ENCODE measurements at places on chromosomes 4 and X. TPM values are rescaled to one million over a fixed set of nuclear protein-coding genes. Genes with fewer than 3 reads are reported as not detected.

The SPON2 gene
- total RNA-seq = 7.4 TPM

The PGAM4 gene
- total RNA-seq = not detected

The C1QTNF7 gene
- not detected for total RNA-seq

The SYN1 gene
- total RNA-seq = not detected

The MAGIX gene
- total RNA-seq = not detected

GRCh38 chrX:105299286-105299685 is 78.8 kb upstream of the TEX13A start:
- H3K4me1 ChIP-seq = no peaks in the 10 kb centered on the region
- no peaks in the 10 kb centered on the region for H3K27me3 ChIP-seq

DNA sequence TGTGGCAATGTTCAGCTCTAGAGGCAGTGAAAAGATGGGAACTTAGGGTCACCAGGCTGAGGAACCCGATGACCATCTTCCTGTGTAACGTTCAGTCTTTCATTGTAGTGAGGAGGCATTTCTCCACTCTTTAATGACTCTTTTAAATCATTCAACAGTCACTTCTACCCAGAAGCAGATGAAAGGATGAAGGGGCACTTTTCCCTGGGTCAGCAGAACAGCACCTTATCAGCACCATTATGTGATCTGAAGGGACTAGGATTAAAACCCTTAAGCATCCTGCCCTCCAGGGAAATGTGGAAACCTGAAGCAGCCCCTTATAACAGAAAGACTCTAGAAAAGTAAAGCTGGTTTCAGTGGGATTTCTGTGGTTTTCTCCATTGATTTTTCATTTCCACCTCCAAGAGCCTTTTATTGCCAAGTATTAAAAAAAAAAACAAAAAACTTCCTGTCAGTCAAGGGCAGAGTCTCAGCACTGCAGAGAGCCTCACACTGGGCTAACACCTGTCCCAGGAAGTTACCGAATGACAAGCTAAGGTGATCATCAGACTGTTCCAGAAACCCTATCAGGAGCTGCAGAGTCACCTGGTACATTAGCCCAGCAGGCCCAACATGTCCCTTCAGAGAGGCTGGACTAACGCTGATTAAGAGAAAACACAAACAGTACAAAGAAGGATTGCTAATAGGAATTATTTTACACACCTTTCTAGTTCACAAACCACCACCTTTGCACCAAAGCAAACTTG is 185.9 kb downstream of the SHROOM3 start:
- no peaks in the 10 kb centered on the region for H3K4me1 ChIP-seq
- no peak for DNase-seq
- no peak overlapping the region for H3K27ac ChIP-seq
- H3K36me3 ChIP-seq = no peaks in the 10 kb centered on the region
- H3K4me3 ChIP-seq = no peak overlapping the region

GRCh38 chr4:8326206-8326605 is 56.7 kb downstream of the HTRA3 start:
- no peak for DNase-seq
- no peak overlapping the region for H3K27ac ChIP-seq
- no peaks in the 10 kb centered on the region for H3K36me3 ChIP-seq
- H3K4me3 ChIP-seq = no peak overlapping the region

DNA sequence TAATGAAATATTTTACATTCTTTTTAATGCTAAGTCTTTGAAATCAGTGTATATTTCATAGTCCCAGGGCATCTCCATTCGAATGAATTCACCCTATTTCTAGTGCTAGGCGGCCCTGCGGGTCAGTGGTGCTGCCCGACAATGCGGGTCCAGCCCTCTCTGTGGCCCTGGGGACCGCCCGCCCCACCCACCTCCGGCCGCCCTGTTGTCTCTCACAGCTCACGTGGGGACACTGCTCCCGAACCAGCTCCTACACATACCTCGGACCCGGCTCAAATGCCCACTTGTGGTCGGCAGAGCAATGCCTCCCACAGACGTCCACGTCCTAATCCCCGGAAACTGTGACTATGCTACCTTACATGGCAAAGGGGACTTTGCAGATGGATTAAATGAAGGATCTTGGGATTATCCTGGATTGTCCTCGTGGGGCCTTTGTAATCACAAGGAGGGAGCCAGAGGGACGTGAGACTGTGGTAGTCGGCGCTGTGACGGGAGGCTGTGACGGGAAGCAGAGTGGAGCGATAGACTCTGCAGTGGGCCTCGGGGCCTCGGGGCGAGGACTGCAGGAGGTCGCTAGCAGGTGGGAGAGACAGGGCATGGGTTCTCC is 92.3 kb upstream of the PSAPL1 start:
- H3K4me3 ChIP-seq = no peak overlapping the region
- H3K27me3 ChIP-seq = no peaks in the 10 kb centered on the region
- H3K4me1 ChIP-seq = no peaks in the 10 kb centered on the region
- no peak for DNase-seq

GRCh38 chrX:17689971-17690409 is 47.3 kb upstream of the SCML1 start:
- no peaks in the 10 kb centered on the region for H3K27me3 ChIP-seq
- peak; percentile 81 for DNase-seq
- H3K27ac ChIP-seq = no peak overlapping the region

- no peaks in the 10 kb centered on the region for H3K4me1 ChIP-seq
- H3K27me3 ChIP-seq = no peaks in the 10 kb centered on the region
- H3K36me3 ChIP-seq = no peaks in the 10 kb centered on the region
- H3K27ac ChIP-seq = no peak overlapping the region
- DNase-seq = no peak
These were observed 480.6 kb downstream of the KCTD8 start for GRCh38 chr4:43968011-43968410.

GRCh38 chr4:78876568-78877320 is 62.5 kb downstream of the PAQR3 start:
- H3K27me3 ChIP-seq = no peaks in the 10 kb centered on the region
- H3K4me1 ChIP-seq = peaks cover 10% of the 10 kb centered on the region
- H3K27ac ChIP-seq = no peak overlapping the region
- H3K4me3 ChIP-seq = no peak overlapping the region

- DNase-seq = no peak
- no peak overlapping the region for H3K27ac ChIP-seq
- H3K4me1 ChIP-seq = no peaks in the 10 kb centered on the region
- H3K4me3 ChIP-seq = no peak overlapping the region
- no peaks in the 10 kb centered on the region for H3K36me3 ChIP-seq
- H3K27me3 ChIP-seq = no peaks in the 10 kb centered on the region
These were observed 14.2 kb downstream of the ADGRA3 start for GRCh38 chr4:22501715-22502095.

DNA sequence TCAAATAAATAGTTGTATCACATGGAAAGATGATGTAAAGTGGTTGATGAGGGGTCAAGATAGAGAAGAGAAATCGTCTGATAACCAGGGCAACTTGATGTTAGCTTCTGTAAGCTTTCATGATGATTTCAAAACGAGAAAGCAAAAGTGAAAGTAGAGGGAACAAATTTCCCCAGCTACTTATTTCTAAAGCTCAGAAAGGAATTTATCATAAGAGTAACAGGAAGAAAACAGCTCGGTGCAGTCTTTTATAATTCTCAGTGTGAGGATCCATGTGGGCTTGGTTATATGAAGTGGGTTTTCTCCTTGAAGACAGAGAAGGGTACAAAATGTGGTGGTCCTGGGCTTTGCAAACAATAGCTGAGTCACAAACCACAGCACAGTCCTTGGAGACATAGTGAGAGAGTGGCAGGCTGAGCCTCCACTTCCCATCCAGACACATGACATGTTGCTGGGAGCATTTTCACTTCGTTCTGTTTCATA is 32.1 kb upstream of the GLRA2 start:
- H3K27ac ChIP-seq = no peak overlapping the region
- DNase-seq = no peak
- H3K27me3 ChIP-seq = no peaks in the 10 kb centered on the region
- no peaks in the 10 kb centered on the region for H3K36me3 ChIP-seq

DNA sequence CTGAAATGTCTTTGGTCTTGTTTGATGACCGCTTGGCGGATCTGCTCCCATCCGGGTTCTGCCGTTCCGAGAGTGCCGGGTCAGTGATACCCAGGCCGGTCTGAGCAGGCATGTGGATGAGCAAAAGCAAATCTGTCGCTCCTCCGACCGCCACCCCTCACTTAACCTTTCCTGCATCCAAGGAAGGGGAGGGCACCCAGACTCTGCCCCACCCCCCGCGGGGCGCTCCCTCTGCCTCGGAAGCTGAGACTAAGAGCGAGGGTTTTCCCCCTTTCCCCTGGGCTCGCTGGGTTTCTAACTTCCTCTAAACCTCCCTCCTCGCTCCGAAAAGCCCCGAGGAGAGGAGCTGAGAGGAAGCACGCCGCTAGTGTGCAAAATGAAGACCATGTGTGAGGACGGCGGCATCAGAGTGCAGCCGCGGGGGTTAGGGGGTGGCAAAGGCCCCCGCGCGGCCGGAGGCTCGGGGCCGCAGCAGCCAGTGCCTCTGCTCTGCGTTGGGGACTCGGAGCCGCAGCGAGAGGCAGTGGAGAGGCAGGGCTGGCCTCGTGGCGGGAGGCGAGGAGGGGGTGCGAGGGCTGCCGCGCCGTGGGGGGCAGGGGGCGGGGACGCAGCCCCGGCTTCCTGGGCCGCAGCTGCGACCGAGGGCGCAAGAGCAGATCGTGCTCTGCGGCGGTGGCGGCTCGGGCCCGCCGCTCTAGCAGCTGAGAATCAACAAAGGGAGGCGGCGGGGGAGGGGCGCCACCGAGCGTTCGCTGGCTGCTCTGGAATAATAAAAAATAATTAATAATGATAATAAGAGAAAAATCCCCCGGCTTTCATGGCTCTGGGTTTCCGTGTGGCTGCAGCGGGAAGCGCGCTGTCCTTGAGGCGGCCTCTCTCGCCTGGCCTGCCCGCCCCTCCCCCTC is 55.8 kb upstream of the BCOR start:
- peak overlapping the region; percentile 60 for H3K4me3 ChIP-seq
- H3K27me3 ChIP-seq = no peaks in the 10 kb centered on the region
- peaks cover 13% of the 10 kb centered on the region for H3K4me1 ChIP-seq
- H3K27ac ChIP-seq = no peak overlapping the region
- peak; percentile 64 for DNase-seq

GRCh38 chr4:15558561-15558960 is 88.9 kb downstream of the CC2D2A start:
- no peaks in the 10 kb centered on the region for H3K27me3 ChIP-seq
- no peak for DNase-seq
- no peaks in the 10 kb centered on the region for H3K36me3 ChIP-seq
- peaks cover 10% of the 10 kb centered on the region for H3K4me1 ChIP-seq
- no peak overlapping the region for H3K27ac ChIP-seq

GRCh38 chr4:151882072-151882803 is 121.4 kb upstream of the GATB start:
- H3K36me3 ChIP-seq = no peaks in the 10 kb centered on the region
- H3K4me1 ChIP-seq = no peaks in the 10 kb centered on the region
- H3K27me3 ChIP-seq = no peaks in the 10 kb centered on the region
- DNase-seq = no peak

GRCh38 chrX:67693928-67694327 is 150.1 kb downstream of the AR start:
- H3K36me3 ChIP-seq = no peaks in the 10 kb centered on the region
- H3K4me1 ChIP-seq = no peaks in the 10 kb centered on the region
- no peak overlapping the region for H3K4me3 ChIP-seq
- H3K27ac ChIP-seq = no peak overlapping the region
- DNase-seq = no peak

DNA sequence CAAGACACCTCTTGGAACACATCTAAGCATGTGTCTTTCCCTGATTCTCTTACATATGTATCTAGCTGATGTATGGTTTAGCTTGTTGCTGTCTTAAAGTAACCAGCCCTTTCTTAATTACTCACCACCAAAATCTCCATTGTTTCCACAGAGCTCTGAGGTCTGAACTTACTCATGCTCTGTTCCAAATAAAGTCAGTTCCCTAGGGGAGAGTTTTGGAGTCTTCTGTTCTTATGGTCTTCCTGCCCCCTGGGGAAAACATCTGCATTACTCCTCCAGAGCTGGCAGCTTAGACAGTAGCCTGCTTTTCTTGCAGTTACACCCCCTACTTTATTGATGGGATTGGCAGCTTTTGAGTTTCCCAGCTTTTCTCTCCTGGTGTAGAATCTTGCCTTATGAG is 125.8 kb downstream of the EDA start:
- no peaks in the 10 kb centered on the region for H3K27me3 ChIP-seq
- DNase-seq = no peak

GRCh38 chr4:146381263-146381872 is 140.4 kb downstream of the SLC10A7 start:
- DNase-seq = no peak
- no peaks in the 10 kb centered on the region for H3K4me1 ChIP-seq
- no peaks in the 10 kb centered on the region for H3K36me3 ChIP-seq
- H3K27ac ChIP-seq = no peak overlapping the region

DNA sequence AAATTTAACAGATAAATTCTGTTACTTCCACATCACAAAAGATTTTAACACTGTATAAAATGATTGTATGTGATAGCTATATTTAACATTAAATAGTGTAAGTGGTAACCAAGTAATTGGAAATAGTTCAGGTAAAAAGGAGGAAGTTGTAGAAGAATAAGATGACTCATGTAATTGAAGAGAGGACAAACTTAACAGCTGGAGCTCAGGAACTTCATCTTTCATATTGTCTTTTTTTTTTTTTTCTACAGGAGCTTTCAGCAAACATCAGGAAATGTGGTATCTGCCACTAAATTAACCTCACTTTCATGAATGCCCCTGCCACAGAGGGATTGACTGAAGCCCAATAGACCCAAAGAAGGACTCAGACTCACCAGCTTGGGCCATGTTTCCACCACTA is 188.4 kb upstream of the VEGFC start:
- H3K4me3 ChIP-seq = no peak overlapping the region
- H3K4me1 ChIP-seq = no peaks in the 10 kb centered on the region
- no peak overlapping the region for H3K27ac ChIP-seq
- H3K27me3 ChIP-seq = no peaks in the 10 kb centered on the region

- H3K27me3 ChIP-seq = no peaks in the 10 kb centered on the region
- H3K36me3 ChIP-seq = no peaks in the 10 kb centered on the region
- no peak overlapping the region for H3K27ac ChIP-seq
These were observed 281.3 kb downstream of the FRMPD4 start for GRCh38 chrX:12419591-12419990.

GRCh38 chr4:46994007-46994405 is 625 bp upstream of the GABRA4 start:
- H3K27me3 ChIP-seq = no peaks in the 10 kb centered on the region
- no peak for DNase-seq
- no peak overlapping the region for H3K4me3 ChIP-seq

DNA sequence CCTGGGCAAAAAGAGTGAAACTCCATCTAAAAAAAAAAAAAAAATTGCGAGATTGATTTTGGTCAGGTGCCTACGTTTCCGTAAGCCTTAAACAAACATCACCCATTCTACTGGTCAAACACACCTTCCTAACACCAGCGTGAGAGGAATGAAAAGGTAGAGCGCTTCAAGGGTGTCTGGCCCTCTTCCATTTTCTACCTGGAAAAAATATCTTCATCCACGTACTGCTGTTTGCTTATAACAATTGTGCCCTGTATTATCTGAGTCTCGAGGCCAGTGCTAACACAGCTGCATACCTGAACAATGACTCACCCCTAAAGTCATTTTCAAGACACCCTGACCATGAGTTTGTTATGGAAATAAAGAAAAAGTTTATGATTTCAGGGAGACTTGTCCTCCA is 13.9 kb downstream of the TMSB4X start:
- H3K27me3 ChIP-seq = no peaks in the 10 kb centered on the region
- no peaks in the 10 kb centered on the region for H3K36me3 ChIP-seq
- H3K4me1 ChIP-seq = peaks cover 15% of the 10 kb centered on the region
- DNase-seq = no peak
